ENCODE measurements at places on chromosomes 12 and 14. TPM values are rescaled to one million over a fixed set of nuclear protein-coding genes. Genes with fewer than 3 reads are reported as not detected.
A peak's percentile ranks its signal among the peaks of the same experiment; 100 is the strongest.

GRCh38 chr12:12191008-12191407, 75.8 kb downstream of the LRP6 start:
- DNase-seq: no peak

- DNase-seq: no peak
Measured at GRCh38 chr14:85616386-85616885, 86.5 kb downstream of the FLRT2 start.

EML1 gene
- 11.6 TPM for total RNA-seq

RNASE3 gene
- not detected for total RNA-seq

SLC24A4 gene
- not detected for total RNA-seq

DNA sequence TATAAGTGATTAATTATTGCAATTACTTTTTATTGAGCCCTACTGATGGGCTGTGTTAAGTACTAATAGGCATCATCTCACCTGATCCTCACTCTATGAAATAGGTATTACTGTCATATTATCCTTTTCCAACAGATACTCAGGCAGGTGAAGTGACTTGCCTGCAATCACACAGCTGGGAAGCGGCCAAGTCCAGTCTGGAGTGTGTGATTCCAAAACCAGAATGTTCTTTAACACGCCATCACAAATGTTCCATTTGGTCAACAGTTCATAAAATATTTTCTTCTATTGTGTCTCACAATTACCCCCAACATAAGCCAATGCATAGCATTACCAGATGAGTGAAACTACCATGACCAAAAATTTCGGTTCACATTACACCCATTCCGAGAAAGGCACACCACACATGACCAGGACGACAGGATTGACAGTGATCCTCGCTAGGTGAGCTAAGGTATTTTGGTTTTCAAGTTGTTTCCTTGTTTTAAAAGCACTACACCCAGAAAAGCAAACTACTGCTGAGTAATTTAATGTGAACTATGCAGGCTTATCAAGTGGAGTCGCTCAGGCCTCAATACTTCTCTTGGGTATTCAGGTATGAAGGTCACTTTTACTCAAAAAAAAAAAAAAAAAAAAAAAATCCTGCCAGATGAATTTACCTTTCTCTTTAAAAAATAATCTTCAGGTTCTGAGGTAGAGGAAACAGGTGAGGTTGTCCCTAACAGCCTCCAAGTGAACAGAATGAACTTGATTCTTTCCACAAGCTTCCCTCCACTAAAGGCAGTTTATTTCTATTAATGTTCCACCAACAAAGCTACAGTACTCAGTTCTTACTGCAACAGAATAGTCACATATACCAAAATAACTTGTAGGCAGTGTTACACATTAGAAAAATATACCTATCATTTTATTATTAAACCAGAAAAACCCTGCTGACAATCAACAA, 2.4 kb downstream of the VPS37B start:
- no peak for DNase-seq

DNA sequence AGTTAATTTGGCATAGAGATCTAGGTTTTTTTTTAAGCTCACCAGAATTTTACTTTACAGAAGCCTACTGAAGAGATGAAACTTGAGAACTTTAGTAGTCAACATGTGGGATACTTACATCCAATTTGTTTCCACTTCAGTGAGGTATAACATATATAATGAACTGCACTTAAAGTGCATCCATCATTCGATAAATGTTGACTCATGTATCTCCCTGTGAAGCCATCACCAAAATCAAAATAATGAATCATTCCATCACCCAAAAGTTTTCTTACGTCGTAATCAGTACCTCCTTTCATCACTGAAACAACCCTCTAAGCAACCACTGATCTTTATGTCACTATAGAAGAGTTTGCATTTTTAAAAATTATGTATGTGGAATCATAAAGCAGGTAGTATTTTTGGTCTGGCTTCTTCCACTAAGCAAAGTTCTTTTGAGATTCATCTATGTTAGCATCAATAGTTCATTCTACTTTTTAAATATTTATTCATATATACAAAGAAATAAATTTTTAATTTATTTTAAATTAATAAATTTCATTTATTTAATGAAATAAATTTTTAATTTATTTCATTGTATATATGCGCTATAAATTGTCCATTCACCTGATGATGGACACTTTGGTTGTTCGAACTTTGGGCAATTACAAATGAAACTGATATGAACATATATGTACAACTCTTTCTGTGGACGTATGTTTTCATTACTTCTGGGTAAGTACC, 2.0 kb upstream of the CPNE8 start:
- DNase-seq: no peak

GRCh38 chr12:56487448-56488040, 417 bp downstream of the GLS2 start:
- no peak for DNase-seq

DNA sequence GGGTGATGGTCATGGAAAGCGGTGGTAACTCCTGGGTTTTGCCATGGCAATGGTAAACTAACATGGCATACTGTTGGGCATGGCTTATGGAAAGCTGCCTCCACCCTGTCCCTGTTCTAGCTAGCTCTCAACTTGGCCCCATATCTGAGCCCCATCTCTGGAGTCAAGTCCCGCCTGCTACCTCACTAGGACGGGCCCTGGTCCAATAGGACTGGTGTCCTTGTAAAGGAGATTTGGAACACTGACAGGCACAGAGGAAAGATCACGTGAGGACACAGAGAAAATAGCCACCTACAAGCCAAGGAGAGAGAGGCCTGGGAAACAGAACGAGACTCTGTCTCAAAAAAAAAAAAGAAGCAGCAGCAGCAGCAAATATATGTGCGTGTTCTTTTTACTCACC, 59.8 kb downstream of the RNFT2 start:
- no peak for DNase-seq

GRCh38 chr14:102779574-102780315, 2.5 kb downstream of the TRAF3 start:
- DNase-seq: no peak

RFX4 gene
- total RNA-seq: not detected

ARHGEF40 gene
- total RNA-seq: 59.7 TPM

DNA sequence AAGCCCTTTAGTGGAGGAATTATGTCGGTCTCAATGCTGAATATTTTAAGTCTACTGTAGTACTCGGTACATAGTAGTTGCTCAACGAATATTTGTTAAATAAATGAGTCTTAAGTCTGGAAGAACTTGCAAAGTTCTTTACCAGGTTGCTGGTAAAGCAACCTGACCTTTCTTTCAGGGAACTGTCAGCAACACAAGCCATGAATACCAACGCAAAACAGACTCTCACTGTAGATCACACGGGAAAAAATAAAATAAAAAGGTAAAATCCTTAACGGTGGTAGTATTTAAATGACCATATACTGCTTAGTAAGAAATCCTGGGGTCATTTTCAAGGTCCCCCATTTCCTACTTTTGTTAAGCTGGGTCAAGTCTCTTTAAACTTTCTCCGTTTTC, 447 bp upstream of the NUBPL start:
- DNase-seq: no peak

- DNase-seq: no peak
Measured at GRCh38 chr14:58296726-58297125, 1.6 kb upstream of the ARID4A start.

CPNE6 gene
- not detected for total RNA-seq

NR4A1 gene
- total RNA-seq: 9.2 TPM

GTF2A1 gene
- total RNA-seq: 31.9 TPM

TROAP gene
- total RNA-seq: 10.3 TPM

- no peak for DNase-seq
Measured at GRCh38 chr12:1797011-1797901, 23.1 kb upstream of the LRTM2 start.

CEBPE gene
- total RNA-seq: not detected

NOC4L gene
- 35.5 TPM for total RNA-seq

DNA sequence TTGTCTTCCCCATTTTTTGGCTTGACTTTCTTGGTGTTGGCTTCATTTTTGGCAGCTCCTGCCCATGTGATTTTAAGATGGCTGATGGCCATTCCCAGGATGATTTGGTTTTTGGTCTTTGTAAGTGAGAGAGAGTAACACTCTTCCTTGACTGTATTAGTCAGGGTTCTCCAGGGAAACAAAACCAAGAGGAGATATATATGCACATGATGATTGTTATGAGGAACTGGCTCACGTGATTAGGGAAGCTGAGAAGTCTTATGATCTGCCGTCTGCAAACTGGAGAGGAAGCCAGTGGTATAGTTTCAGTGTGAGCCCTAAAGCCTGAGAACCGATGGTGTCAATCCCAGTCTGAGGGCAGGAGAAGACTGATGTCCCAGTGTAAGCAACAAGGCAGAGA, 146.6 kb downstream of the NRXN3 start:
- DNase-seq: no peak

NPAS3 gene
- total RNA-seq: 2.0 TPM

DNA sequence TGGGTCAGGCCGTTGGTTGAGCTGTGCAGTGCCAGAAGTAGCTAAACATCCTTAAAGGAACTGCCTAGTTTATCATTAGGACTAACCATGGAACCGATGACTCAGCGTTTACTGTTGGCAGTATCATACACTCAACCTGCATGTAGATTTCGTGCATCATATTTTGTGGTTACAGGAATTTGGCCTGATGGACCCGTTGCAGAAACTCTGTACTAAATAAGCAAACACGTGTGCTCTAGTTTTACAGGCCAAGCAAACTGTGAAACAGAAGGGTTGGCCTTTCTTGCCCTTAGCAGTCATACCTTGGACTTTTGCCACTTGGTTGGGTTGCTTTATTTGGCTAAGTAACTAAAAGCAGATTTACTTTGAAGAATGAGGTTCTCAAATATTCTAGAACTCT, 35.6 kb downstream of the DGLUCY start:
- peak; percentile 65 for DNase-seq

- no peak for DNase-seq
Measured at GRCh38 chr12:124497658-124498057, 69.8 kb downstream of the NCOR2 start.

DNA sequence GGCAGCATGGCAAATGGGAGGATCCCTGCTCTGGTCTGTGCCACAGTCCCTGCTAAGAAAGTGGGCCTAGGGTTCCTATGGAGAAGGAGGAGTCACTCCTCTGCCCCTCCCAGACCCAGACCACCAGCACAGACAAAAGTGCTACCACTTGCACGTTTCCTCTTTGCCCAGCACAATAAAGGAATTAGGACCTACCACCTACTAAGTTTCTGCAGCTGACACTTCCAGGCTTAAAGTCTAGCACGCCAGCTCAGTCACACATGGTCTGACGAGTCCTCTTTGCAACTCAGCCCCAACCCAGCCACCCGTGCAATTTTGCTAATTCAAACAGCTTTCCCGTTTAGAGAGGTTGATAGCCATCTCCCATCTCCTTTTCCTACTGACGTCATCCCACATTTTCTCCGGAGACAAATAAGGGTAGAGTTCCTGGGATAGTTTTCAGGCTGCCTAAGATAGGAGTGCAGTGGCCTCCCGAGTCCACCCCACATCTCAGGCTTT, 66.2 kb upstream of the PTGR2 start:
- DNase-seq: peak; percentile 78

DNA sequence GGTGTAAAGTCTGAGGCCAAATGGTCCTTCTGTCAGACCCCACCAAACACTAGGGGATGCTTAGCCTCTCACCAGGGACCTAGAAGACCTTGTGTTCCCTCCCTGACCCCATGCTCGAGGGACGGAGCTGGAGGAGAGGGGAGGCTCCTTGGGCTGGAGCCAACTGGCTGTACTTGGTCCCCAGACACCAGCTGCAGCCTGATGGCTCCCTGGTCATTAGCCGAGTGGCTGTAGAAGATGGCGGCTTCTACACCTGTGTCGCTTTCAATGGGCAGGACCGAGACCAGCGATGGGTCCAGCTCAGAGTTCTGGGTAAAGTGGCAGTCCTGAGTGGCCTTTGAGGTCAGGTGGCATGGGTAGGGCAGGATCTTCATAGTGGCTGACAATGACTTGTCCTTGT, 29.0 kb downstream of the PAPLN start:
- no peak for DNase-seq

- DNase-seq: no peak
Measured at GRCh38 chr12:64752833-64753238, 6.4 kb downstream of the GNS start.

KIF21A gene
- total RNA-seq: 17.8 TPM

GRCh38 chr12:84413656-84414055, 498.9 kb downstream of the SLC6A15 start:
- DNase-seq: no peak

RTL1 gene
- total RNA-seq: 1.1 TPM
